ENCODE measurements at places on chromosomes 1 and 21.

DNA sequence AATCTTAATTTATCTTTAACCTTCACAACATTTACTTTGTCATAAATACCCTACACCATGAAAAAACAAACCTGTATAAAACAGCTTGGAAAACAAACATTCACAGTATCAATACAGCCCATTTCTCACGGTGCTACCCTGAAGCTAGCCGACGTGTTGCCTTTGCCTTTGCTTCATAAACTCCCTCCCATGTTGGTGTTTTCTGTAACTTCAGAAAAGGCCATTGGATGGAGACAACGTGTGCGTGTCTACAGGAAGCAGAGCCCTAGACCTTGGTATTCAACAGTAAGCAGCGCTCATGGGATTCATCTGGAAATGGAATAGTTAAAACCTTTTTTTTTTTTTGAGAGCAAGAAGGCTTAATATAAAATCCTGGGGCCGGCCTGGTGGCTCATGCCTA, 7.2 kb upstream of the PRDM15 start:
- DNase-seq = no peak

GRCh38 chr21:37075214-37075770, 2.2 kb downstream of the TTC3 start:
- DNase-seq = no peak

DNA sequence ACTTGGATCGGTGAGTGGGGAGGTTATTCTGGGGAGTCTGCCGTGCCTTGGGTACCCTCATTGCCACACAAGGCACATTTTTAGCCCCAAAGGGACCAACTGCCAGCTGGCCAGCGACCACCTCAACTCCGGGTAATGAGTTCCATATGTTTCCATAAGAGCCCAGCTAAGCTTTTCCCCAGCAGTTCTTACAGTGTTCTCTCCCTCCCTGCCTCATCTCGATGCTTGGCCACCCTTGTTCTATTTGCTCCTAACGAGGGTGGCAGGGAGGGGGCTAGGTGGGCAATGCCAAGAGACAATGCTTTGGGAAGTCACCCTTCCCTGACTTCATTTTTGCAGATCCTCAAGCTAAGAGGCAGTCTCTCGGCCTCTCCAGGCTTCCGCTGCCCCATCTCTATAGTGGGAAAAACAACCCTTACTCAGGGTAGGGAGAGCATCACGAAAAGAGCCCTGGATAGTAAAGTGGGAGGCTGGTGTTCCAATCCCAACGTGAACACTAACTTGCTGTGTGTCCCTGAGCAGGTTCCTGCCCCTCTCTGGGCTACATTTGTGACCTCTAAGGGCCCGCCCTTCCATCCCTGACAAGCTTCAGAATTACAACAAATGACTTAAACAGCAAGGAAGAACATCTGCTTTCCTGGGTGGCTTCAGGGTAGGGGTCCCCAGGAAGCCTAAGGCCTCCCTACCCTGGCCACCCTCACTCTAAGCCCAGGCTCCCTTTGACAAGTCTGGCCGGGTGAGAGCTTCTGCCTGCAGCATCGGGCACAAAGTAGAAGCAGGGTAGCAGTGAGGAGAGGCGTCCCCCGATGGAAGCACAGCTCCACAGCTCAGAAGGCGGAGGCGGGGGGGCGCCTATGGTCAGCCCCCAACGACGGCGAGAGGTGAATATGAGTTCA, 5.8 kb downstream of the ID3 start:
- DNase-seq = no peak

DNA sequence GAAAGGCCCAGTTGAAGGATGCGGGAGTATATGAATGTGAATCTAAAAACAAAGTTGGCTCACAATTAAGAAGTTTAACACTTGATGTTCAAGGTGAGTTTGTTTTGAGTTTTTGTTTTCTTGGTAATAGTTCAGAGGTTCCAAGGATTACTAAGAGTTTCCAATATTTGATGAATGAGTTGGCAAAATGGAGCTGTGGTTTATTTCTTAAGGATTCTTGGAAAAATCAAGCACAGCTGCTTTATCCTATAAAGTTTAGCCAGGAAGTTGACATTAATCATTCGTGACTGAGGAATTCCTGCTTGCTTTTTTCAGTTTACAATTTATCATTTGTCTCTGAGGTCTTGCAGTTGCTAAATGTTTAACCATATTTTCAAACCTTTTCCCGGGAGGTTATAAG, 15.1 kb downstream of the VCAM1 start:
- no peak for DNase-seq

GRCh38 chr1:221396526-221396925, 345.4 kb downstream of the DUSP10 start:
- no peak for DNase-seq

DNA sequence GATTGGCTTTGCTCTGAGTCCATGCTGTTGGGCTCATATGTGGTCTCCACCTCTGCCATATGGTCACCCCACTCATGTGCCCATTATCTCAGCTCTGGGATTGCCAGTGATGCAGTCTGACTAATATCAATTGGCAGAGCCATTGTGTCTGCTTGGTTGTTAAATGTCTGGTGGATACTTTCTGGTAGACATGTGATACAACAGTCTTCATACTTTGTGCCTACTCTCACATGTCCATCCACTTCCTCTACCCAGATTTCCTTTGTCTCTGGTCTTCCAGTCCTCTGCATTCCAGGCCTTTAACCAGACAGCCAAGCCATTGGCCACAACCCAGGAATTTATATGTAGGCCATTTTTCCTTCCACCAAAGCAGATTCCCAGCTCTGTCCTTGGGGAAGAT, 30.8 kb upstream of the DIPK1A start:
- no peak for DNase-seq

GRCh38 chr1:1000357-1001056, 610 bp upstream of the HES4 start:
- peak; percentile 86 for DNase-seq

DNA sequence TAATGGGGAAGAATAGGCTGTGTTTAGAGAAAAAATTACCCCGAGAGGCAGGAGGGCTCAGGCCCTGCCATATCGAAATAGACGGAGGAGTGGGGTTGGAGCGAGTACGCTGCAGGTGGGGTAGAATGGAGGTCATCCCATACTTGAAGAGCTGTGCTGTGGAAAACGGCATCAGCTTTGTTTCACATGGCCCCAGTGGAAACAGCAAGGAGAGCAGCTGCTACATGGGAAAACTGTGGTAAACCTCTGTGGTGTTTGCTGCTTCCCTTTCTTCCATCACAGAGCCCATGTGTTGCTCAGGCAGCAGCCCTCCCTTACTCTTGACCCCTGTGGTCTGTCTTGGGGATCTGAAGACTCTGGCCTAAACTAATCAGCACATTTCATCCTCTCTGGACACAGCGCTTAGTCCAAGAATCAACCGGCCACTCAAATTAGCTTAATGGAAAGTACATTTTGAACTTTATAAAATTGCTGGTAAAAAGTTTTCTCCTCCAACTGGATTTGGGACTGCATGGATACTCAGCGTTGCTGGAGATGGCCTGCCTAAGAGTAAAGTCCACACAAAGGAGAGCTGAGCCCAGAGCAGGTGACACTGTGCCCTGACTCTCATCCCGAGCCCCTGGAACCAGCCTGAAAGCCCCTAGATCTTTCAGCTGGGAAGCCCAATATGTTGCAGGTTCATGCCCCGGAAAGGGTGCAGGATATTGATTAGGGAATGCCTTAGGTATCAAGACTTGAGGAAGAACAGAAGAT, 127.1 kb upstream of the GADD45A start:
- DNase-seq = no peak

Data from CD4-positive, alpha-beta T cell treated with Interleukin-4 for 1 hour (primary cell).